ENCODE measurements at places on chromosomes 7 and 10.

GRCh38 chr7:7959979-7960670 lies 8.5 kb upstream of the GLCCI1 start:
- DNase-seq: no peak

- no peak for DNase-seq
Measured at GRCh38 chr10:123603130-123603529, 63.0 kb upstream of the GPR26 start.

DNA sequence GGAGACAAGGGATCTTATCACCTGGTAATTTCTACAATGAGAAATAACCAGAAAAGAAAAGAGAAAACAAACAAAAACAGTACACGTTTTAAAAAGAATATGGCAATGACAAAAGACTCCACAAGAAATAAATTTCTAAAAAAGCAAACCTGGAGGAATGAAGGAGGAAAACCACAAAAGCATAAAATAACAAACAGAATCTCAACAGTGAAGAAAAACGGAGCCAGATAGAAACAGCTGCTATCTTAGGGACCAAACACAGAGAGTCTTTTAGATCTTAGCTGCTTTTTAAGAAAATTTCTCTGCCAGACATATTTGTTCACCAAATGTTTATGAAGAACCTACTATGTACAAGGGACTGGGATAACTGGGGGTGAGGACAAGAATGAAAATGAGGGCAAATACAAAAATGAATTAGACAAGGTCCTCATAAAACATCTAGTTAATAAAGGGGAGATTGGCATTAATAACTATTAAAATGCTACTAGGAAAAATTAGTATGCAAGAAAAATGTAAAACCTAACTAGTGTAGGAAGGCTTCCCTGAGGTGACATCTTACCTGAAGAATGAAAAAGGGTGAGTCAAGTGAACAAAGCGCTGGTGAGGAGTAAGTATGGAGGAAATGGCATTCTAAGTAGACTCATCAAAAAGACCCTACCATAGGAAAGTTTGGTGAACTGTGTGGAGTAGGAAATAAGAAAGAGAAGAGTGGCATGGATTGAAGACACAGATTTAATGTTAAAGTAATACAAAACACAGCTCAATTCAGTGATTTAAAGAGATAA lies 34.3 kb downstream of the WASL start:
- DNase-seq: no peak

DNA sequence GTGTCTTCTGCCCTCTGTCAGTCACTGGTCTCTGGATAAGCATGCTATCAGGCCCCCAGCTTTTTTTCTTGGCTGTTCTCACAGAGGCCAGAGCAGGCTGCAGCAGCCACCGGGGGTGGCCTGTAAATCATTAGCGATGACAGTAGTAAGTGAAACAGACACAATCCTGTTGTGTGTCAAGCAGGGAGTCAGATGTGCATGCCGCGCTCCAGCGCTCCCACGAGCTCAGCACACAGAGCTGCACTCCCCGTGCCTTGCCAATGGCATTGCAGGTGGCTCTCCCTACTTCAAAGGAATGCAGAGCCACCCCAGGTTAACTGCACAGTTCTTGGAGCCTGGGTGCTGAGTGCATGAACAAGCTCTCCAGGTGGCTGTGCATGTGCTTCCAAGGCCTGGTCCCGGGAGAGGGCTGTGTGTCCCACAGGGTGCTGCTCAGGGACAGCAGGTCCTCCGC lies 226.1 kb downstream of the GLRX3 start:
- DNase-seq: no peak

DNA sequence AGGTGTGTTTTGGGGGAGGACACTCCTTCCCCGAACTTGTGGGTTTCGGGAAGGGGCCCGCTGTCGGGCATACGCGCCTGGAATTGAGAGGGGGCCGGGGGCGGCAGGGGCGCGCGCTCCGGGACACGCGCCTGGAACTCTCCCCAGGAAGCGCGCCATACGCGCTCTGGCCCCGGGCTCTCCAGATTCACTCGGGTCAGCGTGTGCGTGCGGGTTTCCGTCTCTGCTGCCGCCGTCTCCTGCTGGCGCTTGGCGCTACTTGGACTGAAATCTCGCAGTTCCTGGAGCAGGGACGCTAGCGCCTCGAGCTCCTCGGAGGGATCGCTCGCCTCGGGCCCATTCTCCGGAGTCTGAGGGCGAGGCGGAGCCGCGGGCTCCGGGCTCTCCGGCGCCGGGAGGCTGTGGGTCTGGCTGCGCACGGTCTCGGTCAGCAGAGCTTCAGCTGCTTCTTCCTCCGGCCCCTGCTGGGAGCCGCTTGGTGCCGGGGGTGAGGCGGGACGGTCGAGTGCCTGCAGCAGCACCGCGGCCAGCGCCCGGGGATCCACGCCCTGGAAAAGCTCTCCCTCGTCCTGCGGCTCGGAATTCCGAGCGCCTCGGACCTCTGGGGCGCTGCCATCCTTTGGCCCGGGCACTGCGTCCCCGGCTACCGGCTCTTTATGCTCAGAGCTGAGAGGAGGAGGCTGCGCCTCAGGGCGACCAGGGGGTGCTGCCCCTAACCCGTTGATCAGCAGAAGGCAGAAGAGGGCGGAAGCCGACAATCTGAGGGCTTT lies 1.1 kb downstream of the VGF start:
- DNase-seq: no peak

GRCh38 chr10:60511477-60512229 lies 122.0 kb upstream of the ANK3 start:
- DNase-seq: no peak

- no peak for DNase-seq
Measured at GRCh38 chr7:107387128-107387527, 82.7 kb upstream of the GPR22 start.

DNA sequence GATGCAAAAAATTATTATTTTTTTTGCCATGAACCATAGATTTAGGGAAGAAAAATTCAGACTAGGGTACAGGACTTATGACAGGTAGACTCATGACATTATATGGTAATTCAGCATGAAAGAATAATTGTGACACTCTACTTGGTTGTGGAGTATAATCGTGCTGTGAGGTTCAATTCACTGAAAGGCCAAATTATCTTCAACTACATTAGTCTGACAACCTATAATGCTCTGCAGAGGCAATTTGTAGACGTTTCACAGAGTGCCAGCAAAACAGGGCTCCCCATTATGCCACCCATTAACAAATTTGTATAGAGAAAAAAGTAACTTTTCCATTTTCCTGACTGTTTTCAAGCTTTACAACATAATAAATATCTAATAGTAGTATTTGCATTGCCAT lies 292.6 kb downstream of the LRMDA start:
- no peak for DNase-seq

DNA sequence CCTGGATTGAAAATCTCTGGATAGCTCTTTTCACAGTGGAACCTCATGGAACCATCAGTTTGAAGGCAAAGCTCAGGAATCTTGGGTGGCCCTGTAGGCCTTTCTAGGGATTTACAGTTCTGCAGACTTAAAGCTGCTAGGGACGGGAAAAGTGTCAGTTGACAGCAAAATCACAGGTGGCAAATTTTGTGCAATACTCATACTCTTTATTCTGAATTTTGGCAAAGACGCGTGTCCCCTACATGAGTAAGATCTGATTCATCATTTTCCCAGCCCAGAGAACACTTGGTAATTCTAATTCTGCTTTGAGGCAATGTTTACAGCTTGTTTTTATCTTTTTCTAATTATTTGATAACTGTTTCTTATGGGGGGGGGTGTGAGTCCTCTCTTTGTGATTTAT lies 3.6 kb downstream of the LRRC17 start:
- DNase-seq: no peak

GRCh38 chr7:29453021-29453420 lies 110.6 kb upstream of the PRR15 start:
- no peak for DNase-seq

DNA sequence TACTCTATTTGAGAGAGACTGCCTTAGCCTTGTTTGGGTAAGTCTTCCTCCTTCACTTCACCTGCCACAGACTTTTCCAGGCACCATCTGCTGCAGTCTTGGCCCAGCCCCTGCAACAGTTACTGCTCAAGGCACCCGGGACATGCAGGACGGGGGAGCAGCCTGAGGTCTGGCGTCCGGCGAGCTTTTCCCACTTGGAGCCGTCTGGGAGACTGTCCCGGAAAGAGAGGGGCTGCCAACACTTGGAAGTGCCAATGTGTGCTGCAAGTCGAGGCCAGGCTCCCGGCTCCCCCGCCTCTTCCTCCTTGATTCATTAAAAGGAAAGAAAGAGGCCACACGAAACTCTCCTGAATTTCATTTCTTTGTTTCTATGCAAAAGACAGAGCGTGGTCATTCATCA lies 13.7 kb downstream of the HTRA1 start:
- no peak for DNase-seq

DNA sequence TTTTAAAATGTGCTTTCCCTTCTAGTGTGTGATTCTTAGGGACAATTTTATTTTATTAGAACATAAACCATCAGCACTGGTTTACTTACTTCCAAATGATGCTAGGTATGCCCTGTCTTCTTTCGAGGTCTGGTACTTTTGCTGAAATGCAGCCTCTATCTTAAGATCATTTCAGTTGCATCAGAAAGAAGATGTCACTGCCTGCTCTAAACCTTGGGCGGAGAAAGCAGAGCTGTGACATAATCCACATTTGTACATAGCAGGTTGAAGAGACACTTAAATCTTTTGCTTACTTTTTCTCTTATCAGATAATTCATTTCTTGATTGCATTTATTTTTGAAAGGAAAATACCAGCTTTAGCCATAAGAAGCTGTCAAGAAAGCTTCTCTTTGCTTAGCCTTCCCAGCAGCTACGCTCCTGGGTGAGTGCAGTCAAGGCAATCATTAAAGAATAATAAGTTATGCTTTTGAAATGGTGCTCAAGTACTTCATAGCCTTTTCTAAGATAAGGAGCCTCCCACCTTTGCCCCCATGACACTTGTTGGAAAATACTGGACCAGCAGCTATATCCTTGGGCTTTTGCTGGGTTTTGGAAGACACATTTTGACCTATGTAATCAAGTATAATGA lies 108.4 kb upstream of the SAMD8 start:
- DNase-seq: no peak

GRCh38 chr7:155999631-156000489 lies 187.6 kb upstream of the SHH start:
- DNase-seq: no peak

DNA sequence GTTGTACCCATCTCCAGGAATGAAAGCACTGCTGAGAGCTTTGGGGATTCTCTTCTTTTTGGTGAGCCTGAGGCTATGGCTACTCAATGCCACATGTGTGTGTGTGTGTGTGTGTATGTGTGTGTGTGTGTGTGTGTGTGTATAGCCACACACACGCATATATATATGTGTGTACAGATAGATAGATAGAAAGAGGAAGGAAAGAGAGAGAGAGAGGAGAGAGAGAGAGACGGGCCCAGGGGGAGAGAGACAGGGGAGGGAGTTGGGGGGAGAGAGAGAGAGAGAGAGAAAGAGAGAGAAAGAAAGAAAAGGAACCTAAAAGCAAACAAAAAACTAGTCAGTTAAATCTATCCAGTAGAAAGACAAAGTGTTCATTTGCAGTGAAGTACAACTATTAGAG lies 8.3 kb downstream of the SLC13A4 start:
- no peak for DNase-seq

DNA sequence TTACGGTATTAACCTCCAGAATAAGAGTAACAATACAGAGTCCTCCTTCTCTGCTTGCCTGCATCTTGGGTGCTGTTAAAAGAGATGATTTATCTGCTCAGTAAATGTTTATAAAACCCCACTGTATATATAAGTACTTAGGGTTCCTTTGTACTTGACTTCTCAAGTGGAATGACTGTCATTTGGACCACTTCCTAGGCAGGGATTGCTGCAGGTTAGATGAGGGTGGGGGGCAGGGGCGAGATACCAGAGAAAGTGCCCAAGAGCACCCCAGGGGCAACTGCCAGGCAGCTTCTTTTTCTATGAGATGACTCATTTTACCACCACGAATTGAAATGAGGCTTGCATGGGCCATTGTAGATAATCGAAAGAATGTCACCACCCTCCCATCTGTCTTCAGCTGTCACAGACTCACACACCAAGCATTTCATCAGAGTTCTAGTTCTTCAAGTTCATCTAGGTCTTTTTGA lies 421.9 kb upstream of the GALNT17 start:
- no peak for DNase-seq

DNA sequence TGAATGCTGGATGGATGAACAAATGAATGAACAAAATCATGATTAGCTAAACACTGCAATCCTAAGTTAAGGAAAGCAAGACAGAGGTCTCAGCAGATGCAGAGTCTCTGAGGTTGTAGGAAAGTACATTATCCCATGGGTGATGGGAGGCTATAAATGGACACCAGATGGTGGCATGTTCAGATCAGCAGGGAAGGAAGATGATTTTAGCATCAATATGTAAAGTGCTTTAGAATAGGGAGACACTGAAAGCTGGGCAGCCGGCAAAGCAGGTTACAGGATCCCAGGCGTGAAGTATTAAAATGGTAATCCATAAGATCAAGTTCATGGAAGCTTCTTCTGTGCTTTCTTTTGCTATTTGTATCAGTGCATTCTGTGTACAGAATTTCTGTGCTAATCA lies 7.9 kb upstream of the RAPGEF5 start:
- DNase-seq: no peak

DNA sequence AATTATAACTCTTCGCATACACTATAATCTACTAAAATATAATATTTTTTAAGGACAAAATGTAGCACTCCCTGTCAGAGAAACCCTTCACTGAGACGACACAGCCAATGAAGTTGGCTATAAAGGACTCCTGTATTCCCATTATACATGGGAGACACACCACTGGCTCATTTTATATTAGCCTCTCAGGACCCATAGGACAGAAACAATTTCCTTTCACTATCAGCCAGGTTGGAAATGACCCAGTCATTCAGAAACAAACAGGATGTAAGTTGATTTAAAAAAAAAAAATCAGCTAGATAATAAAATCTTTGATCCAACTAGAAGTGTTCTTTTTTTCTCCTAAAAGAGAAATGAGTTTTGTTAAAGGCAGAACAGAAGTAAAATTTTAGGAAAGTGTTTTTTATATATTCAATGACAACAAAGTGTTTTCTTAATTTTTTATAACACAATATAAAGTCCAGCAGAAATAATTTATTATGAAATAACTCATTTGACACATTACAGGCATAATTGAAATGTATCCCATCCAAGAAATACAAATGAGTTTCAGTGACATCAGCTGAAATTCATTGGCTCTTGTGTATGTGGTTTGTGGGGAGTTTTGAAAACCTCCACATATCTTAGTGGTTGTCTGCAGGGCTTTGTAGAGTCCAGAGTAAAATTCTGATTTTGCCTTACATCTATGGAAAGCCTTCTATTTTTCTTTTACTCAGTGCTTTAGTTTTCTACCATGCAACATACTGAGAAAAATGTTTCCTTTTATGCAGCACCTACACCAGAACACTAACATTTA lies 64.1 kb downstream of the CTTNBP2 start:
- DNase-seq: no peak

DNA sequence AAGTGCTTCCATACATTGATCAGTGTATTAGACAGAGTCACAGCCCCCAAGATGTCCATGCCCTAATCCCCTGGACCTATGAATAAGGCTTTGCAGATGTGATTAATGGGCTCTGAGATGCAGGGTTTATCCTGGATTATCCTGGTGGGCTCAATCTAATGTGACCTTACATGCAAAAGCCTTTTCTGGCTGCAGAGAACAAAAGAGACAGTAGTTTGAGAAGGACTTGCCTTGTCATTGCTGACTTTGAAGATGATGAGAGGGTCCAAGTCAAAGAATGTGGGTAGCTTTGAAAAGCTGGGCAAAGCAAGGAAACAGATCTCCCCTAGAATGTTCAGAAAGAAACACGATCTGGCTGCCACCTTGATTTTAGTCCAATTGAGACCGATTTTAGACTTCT lies 238.7 kb downstream of the CCSER2 start:
- no peak for DNase-seq

- no peak for DNase-seq
Measured at GRCh38 chr10:114855776-114856543, 34.4 kb downstream of the FHIP2A start.

- DNase-seq: no peak
Measured at GRCh38 chr7:98877692-98878364, 504 bp upstream of the TRRAP start.

Measured in activated CD4-positive, alpha-beta T cell treated with anti-CD3 and anti-CD28 coated beads, Interleukin-2, amount 10 ng/mL, durations not matched to agents 7 days and 5 days (primary cell).